Mammary epithelial cell (primary cell): ENCODE measurements at places on chromosomes 16 and 17.

DNA sequence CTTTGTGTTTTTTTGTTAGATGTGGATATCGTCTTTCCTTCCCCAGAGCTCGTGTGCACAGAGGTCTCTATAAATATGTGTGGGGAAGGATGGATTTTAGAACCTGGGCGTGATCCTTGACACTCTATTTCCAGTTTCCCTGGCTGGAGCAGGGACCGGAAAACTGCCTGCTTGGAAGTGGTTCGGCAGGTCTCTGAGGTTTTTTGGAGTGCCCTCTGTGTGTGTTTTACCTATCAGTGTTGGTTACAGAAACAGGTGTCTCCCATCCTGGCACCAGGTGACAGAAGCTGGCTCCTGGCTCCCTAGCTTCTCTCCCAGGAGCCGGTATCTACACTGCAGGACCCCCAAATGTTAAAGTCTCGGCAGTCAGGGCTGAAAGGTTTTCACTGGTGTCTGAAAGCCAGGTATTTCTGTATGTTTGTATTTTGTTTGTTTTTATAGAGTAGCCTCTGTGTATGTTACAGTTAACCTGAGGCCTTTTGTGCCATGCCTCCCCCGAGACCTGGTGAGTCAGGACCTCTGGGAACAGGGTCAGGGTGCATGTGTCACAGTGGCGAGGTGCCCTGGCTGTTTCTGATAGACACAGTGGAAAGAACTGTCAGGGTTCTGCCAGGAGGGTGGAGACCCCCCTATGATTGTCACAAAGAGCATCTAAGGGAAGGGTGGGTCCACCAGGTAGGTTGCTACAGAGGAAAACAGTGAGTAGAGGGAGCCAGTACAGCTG, 31.3 kb downstream of the ZC3H18 start:
- DNase-seq: no peak

- peak; percentile 5 for DNase-seq
Observed at GRCh38 chr16:17229766-17230165, 241.0 kb downstream of the XYLT1 start.

- no peak for DNase-seq
Observed at GRCh38 chr17:2180768-2181167, 122.8 kb downstream of the SMG6 start.

GRCh38 chr16:56206951-56207350, 15.7 kb downstream of the GNAO1 start:
- DNase-seq: no peak

- no peak for DNase-seq
Observed at GRCh38 chr17:76887802-76888201, 19.6 kb downstream of the MGAT5B start.

- no peak for DNase-seq
Observed at GRCh38 chr17:47324224-47325020, 667 bp downstream of the EFCAB13 start.

- no peak for DNase-seq
Observed at GRCh38 chr17:14101976-14102375, 32.7 kb downstream of the COX10 start.

GRCh38 chr16:80703131-80704071, 101.0 kb downstream of the CDYL2 start:
- no peak for DNase-seq

DNA sequence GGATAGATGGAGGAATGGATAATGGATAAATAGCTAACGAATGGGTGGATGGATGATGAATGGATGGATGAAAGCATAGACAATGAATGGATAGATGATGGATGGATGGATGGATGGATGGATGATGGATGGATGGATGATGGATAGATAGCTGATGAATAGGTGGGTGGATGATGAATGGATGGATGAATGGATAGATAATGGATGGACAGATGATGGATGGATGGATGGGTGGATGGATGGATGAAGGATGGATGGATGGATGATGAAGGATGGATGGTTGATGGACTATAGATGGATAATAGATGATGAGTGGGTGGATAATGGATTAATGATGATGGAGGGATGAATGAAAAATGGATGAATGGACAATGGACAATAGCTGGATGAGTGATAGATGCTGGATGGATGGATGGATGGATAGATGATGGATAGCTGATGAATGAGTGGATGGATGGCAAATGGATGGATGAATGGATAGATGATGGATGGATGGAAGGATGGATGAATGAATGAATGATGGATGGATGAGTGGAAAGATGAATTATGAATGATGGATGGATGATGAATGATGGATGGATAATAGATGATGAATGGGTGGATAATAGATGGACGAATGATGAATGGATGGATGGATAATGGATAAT, 239.8 kb downstream of the KATNIP start:
- DNase-seq: no peak

- peak; percentile 81 for DNase-seq
Observed at GRCh38 chr17:31524926-31525800, 133.7 kb downstream of the RAB11FIP4 start.

DNA sequence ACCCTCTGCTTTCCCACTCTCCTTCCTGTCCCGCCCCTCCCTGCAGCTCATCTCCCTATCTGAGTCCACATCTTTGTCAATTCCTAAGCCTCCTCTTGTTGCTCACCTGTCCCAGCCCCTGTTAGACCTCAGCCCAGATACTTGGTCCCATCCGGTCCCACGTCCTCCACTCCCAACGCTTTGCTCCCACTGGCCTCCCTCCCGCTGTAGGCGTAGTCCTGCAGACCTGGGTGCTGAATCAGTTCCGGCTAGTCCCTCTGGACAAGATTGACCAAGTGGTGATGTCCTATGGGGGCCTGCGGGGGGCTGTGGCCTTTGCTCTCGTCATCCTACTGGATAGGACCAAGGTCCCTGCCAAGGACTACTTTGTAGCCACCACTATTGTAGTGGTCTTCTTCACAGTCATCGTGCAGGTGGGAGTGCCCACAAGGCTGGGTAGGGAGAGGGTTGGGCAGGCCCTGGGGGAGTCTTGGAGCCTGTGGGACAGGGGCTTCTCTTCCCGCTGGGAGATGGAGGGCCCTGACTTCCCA, 8.0 kb downstream of the SLC9A5 start:
- DNase-seq: no peak

DNA sequence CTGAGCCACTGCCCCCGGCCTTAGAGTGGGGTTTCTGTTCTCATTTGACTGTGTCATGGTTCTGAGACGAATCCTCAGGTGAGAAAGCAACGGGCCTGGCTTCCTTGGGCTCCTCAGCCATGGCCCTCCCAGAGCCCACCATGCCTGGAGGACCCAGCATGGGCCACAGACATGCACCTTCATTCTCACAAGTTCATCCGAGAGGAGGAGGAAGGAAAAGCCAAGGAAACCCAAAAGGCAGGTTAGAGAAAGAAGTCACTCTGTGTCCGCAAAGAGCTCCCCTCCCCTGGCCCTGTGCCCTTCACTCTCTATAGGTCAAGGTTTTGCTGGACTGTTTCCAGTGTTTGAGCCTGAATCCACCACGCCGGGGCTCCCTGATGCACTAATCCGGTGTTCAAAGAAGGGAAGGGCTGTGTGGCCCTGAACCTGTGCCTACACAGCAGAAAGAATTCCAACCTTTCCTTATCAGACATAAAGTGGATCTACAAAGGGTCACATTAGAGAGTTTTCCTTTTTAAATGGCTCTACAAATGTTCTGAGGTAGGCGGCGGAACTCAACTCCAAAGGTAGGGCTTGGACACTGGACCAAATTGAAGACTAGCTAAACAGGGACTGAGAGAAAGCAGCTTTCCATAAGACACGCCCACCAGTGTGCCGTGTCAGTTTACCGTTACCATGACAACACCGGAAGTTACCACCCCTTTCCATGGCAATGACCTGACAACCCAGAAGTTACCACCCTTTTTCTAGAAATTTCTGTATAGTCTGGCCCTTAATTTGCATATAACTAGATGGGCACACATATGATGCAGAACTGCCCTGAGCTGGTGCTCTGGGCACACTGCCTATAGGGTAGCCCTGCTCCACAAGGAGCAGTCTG, 15.9 kb upstream of the PECAM1 start:
- DNase-seq: no peak
